Naive thymus-derived CD4-positive, alpha-beta T cell (primary cell): ENCODE measurements at places on chromosomes 7 and 10. TPM values are rescaled to one million over a fixed set of nuclear protein-coding genes. Genes with fewer than 3 reads are reported as not detected.

The AGBL3 gene
- 2.9 TPM for total RNA-seq

The PPP1R17 gene
- not detected in 2 replicates for total RNA-seq

The NMT2 gene
- 29.5 TPM for total RNA-seq

The SMKR1 gene
- 2.5 TPM for total RNA-seq

The UCN3 gene
- total RNA-seq, result not detected

GRCh38 chr10:48442809-48443177 lies 136.3 kb downstream of the MAPK8 start:
- DNase-seq, result no peak

DNA sequence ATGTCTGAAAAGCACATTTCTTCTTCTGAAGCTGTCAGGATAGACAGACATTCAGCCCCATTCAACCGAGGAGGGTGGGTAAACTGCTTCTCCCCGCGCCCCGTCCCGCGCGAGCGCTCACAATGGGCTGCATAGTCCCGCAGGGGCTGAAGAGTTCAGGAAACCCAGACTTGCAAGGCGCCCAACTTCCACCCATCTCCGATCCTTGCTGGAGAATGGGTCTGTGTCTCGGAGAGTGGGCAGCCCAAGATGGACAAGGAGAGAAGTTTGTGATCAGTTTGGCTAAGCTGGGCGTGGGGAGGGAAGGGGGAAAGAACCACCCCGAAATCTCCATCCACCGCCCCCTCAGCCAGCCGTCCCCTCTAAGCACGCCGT lies 686 bp downstream of the AASS start:
- DNase-seq, result peak; percentile 7

DNA sequence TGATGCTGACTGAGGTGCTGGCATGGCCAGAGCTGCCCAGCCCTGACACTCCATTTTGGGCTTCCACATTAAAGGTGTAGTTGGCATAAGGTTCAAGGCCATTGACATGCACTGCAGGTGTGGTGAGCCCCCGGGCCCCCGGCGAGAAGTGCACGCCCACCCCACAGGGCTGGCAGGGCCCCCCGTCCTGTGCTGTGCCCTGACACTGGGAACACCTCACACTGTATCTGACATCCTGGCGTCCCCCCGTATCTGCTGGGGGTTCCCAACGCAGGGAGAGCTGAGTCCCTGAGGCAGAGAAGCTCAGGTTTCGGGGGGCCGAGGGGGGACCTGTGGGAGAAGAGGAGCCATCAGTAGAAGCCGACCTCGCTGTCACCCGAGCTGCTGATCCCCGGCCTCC lies 10.0 kb downstream of the EPHA1 start:
- no peak for DNase-seq

GRCh38 chr10:52066383-52066782 lies 247.7 kb upstream of the DKK1 start:
- DNase-seq, result no peak

GRCh38 chr7:19144661-19145433 lies at the start of gene FERD3L:
TSS of gene FERD3L (minus strand) at chr7:19145421. CDS start at chr7:19145362, 59 bp downstream.
- DNase-seq, result no peak

DNA sequence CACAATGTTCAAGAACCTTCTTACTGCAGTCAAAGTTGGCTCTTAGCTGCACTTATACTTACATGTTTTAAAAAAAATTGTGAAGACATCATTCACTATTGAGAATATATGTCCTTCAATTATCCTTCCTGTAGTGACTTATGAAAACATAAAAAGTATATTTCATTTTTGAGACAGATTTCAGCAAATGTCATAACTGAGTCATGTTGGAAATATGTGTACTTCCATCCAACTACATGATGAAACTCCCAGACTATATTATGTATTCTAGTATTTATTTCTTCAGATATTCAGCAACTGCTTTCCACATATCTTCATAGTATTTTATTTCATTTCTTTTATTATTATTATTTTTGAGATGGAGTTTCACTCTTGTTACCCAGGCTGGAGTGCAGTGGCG lies 160.2 kb downstream of the ARHGAP12 start:
- no peak for DNase-seq

DNA sequence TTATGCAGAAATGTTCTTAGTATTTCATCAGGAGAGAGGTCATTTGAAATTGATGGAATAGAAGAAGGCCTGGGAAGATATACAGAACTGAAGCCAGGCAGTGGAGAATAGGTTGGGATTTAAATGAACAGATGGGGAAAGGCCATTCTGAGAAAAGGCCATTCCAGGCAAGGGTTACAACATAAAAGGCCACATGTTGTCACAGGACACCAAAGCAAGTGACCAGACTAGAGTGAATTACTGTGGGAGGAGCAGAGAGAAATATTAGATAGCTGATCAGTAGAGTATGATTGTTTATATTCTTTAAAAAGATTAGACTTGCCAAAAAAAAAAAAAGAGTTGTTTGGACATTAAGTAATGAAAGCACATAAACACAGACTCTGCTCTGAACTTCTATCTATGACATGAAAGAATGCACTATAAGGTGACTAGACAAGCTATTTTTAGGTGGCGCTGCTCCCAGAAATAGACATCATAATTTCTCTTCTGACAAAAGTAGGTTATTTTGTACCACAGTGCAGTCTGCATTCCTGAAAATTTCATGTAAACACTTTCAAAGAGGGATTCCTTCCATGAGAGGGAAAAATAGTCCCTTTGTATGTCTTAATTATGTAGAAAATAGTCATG lies 55.2 kb upstream of the DKK1 start:
- DNase-seq, result no peak

- no peak for DNase-seq
Observed at GRCh38 chr7:139340808-139341057, 404 bp upstream of the FMC1 start.

DNA sequence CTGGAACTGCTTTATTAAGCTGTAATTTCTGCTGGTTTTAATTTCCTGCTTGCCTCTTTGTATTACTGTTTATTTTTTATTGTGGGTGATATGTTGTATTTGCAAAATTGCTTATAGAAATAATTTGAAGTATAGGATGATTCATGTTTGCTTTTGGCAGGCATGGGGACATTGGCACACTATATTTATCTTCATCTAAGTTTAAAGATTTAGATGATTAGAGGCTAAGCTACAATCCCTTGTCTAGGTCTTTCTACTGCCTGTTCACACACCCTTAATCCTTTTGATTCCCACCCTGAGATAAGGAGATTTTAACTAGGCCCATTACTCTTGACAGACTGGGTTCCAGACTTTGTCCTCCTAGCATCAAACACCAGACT lies 182.8 kb upstream of the KAT6B start:
- no peak for DNase-seq

GRCh38 chr10:122706947-122707346 lies 7.3 kb upstream of the C10orf120 start:
- DNase-seq, result no peak

GRCh38 chr7:47379629-47380324 lies 202.1 kb downstream of the TNS3 start:
- no peak for DNase-seq

GRCh38 chr10:19577381-19577780 lies 238.9 kb upstream of the PLXDC2 start:
- DNase-seq, result no peak

DNA sequence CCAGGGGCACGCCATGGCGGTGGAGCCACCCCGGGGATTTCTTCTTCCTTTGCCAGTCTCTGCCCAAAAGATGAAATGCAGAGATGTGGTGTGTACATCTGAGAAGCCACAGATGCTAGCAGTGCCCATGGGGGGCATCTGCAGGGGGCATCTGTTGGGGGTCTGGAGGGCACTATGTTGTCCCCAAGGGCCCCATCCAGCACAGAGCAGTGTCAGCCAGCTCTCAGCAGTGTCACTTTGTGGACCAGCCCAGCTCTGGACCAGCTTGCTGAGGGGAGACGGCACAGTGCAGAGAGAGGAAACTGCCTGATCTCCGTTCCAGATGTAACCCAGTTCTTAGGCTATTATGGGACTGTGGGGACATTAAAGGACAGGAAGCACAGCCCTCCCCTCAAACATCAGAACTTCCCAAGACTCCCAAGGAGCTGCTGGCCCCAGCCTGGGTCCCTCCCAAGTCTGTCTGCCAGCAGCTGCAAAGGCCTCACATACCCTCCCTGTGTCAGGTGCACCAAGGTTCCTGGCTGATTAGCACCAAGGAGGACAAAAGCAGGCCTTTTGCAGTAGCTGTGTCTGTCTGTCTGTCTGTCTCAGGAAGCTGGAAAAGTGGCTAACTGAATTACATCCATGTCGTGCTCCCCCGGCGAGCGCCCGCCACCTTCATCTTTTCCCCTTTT lies 536.5 kb downstream of the PTPRN2 start:
- DNase-seq, result no peak

GRCh38 chr7:39741942-39742623 lies 118.7 kb downstream of the RALA start:
- DNase-seq, result peak; percentile 20
